ENCODE measurements at places on chromosomes 1 and 21. TPM values are rescaled to one million over a fixed set of nuclear protein-coding genes. Genes with fewer than 3 reads are reported as not detected.
A peak's percentile ranks its signal among the peaks of the same experiment; 100 is the strongest.

Gene LCE2A
- total RNA-seq: not detected

- no peak for DNase-seq
Measured at GRCh38 chr1:192159781-192160180, 1.5 kb downstream of the RGS18 start.

Gene VSIG8
- not detected for total RNA-seq

DNA sequence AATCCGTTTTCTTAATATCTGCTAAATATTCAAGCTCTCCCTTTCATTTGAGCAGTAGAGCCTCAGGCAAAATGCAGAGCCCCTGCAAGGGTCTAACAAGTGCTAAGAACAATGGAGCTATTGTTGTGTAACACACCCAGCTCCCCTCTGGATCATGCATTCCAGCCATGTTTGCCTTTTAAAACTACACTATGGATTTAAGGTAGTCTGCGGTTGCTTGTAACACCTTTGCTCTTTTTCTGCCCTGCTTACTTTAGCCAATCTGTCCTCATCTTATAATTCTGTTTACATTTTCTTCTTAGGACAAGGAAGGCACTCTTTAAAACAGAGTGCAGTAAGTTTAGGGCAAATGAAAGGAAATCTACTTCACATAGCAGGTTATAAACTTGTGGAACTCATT lies 60.0 kb upstream of the C1orf105 start:
- no peak for DNase-seq

GRCh38 chr1:119327094-119327449 lies 41.5 kb upstream of the HAO2 start:
- DNase-seq: no peak

- peak; percentile 76 for DNase-seq
Measured at GRCh38 chr1:85599076-85599491, 18.5 kb downstream of the CCN1 start.

GRCh38 chr1:165871311-165872067 lies 44.1 kb downstream of the UCK2 start:
- DNase-seq: peak; percentile 81

- DNase-seq: no peak
Measured at GRCh38 chr1:115827452-115828044, 13.4 kb downstream of the NHLH2 start.

GRCh38 chr1:97634758-97635157 lies 286.1 kb downstream of the DPYD start:
- no peak for DNase-seq

DNA sequence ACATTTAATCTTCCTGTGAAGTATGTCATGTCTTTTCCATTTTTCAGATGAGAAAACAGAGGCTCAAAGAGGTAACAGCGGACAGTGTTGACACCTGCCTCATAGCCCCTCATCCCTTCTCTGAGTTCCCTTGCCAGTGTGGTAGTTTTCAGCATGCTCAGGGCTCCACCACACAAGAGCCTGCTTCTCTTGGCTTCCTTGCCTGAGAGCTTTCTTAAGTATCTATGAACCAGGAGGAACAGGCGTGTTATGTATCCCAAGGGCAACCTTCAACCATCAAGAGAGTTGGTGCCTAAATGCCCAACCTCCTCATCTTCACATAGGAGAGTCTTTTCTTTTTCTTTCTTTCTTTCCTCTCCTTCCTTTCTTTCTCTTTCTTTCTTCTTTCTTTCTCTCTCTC lies 5.9 kb upstream of the PAFAH2 start:
- no peak for DNase-seq

GRCh38 chr1:28582248-28582615 lies 9.8 kb upstream of the RAB42 start:
- peak; percentile 37 for DNase-seq

DNA sequence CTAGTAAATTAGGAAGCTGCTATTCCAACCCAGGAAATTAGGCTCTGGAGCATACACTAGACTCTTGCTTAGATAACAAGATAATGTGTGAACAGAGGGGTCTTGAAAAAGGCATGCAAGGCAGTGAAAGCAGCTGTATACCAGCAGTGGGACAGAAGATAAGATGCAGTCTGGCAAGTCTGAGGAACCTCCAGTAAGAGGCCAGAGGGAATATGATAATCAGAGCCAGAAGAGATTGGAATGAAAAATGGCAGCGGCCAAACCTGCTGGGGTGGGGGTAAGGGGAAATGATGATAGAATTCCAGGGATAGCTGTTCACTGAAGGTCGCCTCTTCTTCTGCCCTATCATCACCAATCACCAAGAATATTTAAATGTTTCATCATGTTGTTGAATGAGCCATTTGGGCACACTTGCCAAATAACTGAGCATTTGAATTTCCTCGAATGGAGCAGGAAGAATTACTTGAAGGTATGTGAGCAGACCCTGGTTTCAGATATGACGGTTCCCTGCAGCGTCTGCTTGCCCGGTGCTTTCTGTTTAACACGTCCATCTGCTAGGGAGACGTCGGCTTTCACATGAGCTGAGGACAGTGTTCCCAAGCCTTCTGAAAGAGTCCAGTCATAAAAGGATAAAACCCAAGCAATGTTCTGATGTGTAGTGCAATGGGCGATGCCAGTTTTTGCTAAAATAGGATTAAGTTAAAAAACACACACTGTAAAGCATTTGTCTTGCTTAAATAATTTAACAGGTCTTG lies 173.3 kb downstream of the RWDD3 start:
- DNase-seq: no peak

DNA sequence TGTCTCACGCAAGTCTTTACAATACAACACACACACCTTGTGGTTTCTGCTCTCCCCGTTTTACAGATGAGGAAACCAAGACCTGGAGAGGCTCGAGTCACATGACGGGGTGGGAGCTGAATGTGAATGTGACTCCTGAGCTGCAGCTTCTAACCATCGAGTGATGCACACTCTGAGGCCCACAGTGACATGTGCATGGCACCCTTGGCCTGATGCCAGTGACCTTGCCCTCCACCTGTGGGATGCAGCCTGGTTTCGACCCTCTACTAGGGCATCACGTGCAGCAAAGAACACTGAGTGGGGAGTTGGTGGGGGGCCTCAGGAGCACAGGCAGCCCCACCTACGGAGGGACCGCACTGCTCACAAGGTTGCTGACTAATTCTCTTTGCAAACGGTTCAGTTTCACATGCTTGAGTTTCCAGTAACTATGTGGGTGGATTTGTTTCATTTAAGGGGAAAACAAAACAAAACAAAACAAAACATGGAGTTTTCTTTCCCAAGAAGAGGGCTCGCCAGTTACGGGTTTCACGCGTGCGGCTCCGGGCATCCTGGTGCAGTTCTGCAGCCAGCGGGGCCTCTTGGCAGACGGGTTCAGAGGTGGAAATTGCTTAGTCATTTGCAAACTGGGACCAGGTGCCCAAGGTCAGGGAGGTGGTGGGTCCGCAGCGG lies 22.9 kb downstream of the SPSB1 start:
- peak; percentile 66 for DNase-seq

Gene NPL
- 2.8 TPM for total RNA-seq

GRCh38 chr1:101945884-101946283 lies 50.8 kb downstream of the OLFM3 start:
- no peak for DNase-seq

DNA sequence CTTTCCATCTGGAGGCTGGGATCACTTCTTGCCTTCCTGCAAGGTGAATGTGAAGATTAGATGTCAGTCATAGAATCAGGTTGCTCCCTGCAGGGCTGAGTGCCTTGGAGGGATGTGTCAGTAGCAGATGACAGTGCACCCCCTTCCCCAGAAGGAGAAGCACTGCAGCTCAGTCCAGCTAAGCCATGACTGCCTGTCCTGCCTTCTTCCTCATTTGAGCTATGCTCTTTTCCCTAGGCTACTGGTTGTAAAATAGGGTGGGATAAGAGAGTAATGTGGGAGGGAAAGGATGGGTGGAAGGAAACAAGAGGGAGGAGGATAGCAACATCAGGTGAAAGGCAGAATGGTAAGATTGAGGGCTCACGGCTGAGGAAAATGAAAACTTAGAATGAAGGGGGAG lies 11.1 kb upstream of the FABP3 start:
- DNase-seq: no peak

- no peak for DNase-seq
Measured at GRCh38 chr1:187877220-187877619, 1048.5 kb downstream of the PLA2G4A start.

DNA sequence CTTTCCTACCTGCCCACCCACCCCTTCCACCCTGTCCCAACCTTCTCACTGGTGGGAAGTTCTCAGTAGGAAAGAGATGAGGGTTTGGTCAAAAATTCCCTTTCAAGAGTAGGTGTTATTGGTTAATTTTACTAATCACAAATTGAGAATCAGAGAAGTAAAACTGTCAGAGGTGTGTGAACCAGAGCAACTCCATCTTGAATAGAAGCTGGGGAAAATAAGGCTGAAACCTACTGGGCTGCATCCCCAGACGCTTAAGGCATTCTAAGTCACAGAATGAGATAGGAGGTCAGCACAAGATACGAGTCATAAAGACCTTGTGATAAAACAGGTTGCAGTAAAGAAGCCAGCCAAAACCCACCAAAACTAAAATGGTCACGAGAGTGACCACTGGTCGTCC lies 11.5 kb downstream of the PLA2G2D start:
- DNase-seq: no peak

Gene SPATA46
- not detected for total RNA-seq

DNA sequence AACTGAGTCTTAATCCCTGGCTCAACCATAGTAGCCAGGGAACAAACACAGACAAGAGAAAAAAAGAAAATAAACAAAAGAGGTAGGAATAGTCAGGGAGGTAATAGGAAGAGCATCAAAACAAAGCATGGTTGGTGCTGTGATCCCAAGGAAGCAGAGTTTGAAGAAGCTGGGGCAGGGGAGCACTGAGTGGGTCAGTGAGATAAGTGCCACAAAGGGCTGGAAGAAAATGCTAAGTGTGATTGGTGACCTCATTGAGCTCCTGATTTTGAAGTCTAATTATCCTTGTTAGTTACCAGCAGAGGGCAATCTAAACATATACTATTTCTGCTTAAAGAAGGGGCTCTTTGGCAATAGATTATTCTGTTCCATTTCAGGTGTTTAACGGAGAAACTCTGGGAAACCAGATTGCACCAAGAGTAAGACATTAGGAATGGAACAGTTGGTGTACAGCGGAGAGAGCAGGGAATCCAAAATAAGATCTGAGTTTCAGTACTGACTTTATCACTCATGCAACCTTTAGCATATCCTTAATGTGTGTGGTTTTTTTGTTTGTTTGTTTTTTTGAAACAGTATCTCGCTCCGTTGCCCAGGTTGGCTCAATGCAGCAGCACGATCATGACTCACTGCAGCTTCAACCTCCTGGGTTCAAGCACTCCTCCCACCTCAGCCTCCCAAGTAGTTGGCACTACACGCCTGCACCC lies 30.7 kb upstream of the KIAA1614 start:
- peak; percentile 57 for DNase-seq

DNA sequence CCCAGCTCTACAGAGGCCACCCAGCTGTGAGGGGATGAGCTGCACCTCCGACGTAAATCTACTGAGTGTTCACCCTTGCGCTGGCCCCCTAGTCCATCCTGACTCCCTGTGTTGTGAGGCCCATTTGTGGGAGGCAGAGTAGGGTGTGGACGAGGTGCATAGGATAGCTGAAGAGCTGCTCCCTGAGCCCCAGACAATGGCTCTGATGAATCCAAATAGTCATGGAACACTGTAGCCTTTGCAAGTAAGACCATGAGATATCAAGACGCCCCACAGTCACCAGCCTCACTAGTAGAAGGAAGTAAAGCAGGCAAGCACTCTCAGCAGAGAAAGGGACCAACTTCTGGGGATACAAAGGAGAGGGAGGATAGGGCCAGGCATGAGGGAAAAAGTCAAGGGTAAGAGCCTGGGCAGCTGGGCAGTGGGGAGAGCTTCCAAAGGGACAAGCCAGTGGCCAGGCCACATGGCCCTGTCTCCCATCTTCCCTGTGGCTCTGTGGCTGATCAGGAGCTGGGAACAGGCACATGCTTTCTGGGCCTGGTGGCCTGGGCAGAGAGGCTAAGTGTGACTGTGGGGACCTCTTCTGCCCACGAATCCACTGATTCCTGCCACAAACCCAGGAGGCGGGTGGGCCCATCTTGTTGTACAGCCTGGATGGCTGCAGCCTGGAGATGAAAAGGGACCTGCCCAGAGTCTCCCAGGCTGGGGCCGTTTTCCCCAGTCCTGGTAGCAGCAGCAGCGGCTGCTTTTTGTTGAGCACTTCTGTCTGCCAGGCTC lies 55.5 kb upstream of the EPS8L3 start:
- DNase-seq: no peak

DNA sequence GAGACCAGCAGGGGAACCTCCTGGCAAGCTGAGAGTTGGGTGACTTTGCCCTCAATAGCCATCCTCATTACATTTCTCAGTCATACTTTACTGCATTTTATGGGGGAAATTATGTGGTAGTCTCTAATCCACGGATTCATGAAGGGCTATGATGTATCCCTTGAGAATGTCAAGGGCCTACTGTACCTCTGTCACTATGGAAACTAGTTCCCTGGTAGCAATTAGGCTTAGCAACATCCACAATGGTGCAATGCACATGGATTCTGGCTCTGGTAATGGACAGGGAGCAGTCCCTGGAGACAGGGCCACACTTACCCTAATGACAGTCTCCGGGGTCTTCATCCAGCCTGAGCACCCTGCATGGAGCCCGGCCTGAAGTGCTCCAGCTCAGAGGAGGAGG lies 26.5 kb downstream of the LRRN2 start:
- DNase-seq: peak; percentile 41

GRCh38 chr1:92743221-92743620 lies 41.7 kb downstream of the EVI5 start:
- no peak for DNase-seq

- DNase-seq: no peak
Measured at GRCh38 chr1:203300441-203301330, 4.6 kb upstream of the BTG2 start.

DNA sequence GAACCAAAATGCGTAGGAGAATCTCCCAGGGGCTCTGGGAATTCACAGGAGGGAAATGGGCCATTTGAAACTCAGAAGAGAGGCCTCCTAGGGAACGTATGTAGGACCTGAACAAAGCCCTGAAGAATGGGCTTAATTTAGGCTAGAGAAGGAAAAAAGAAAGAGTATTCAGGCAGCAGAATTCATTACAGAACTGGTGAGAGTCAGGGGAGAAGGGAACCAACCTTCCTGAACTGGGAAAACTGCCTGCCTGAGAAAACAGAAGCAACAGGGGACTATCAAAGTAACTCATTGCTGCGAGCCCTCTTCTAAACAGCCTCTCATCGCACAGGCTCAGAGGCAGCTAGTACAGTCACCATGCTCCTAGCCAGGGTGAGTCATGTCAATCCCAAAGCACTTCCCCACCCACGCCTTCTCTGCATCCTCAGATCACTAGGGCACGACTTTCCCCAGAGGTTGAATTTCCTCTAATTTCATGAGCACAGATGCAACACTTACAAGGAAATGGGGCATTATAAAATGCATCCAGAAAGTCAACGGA lies 98.1 kb downstream of the ADSS2 start:
- peak; percentile 96 for DNase-seq

DNA sequence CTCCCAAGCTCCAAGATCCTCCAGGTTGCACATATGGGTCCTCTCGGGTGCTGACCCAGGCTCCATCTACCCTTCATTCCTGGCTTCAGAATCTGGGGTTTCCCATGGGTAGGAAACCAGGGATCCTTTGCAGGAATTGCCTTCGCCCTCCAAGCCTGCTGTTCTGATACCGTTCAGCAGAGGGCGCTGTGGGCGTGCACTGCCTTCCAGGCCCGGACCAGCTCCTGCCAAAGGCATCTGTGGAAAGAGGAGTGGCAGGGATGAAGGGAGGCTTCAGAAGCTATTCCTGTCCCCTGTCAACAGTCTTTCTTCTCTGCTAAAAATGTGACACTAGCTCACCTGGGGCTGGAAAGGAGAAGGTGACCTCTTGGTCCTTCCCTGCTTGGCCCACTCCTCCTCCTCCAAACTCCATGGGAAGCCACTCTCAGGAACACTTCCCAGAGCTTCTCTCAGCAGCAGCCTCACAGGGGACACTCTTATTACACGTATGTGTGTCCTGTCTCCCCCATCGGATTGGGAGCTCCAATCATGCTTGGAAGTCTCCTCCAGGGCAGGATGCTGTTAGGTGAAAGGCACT lies 71.2 kb downstream of the VWA5B1 start:
- DNase-seq: peak; percentile 80

Gene FCMR
- 0.23 TPM for total RNA-seq
